DMS 273 treated with DMSO at 0.1 percent for 48 hours (cell line): ENCODE measurements at places on chromosomes 5 and 9.

GRCh38 chr5:38575476-38575875, 19.0 kb upstream of the LIFR start:
- no peak for DNase-seq

DNA sequence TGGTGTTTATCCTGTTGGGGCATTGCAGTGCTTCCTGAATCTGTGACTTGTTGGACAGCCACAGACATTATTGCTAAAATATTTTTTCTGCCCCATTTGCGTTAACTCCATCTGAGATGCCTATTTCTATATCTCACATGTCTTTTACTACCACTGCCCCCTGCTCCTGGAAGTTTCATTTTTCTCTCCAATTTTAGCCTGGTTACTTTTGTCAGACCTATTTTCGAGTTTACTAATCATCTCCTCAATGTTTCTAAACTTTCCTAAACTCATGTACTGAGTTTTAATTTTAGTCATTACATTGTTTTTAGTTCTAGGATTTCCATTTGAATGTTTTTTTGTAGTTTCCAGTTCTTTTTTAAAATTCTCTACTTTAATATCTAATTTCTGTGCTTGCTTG, 17.6 kb downstream of the HAPLN1 start:
- DNase-seq, result no peak

DNA sequence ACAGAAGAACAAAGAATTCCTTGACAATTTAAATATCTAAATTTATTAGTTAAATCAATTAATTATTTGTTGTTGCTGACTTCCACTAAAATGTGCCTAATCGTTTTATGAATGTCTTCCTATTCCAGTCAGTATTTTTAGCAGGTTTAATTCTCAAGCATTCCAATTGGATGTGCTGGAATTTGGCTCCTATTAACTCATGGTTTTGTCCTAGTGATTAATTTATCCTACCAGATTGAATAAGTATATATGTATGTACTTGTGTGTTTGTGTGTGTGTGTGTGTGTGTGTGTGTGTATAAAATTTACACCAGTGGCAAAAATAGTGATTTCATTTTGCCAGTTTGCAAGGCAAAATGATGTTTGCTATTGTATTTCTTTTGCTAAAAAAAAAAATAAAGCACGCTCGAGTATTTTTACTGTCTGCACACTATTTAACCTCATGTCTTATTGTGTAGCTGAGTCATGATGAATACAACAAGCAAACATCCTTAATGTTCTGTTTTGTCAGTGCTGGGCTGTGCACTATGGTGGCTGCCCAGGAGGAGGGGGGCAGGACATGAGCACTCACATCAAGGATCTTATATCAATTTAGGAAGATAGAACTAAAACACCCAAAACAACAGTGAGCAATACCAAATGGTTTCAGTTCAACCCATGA, 375.5 kb downstream of the PDE4D start:
- DNase-seq, result no peak

DNA sequence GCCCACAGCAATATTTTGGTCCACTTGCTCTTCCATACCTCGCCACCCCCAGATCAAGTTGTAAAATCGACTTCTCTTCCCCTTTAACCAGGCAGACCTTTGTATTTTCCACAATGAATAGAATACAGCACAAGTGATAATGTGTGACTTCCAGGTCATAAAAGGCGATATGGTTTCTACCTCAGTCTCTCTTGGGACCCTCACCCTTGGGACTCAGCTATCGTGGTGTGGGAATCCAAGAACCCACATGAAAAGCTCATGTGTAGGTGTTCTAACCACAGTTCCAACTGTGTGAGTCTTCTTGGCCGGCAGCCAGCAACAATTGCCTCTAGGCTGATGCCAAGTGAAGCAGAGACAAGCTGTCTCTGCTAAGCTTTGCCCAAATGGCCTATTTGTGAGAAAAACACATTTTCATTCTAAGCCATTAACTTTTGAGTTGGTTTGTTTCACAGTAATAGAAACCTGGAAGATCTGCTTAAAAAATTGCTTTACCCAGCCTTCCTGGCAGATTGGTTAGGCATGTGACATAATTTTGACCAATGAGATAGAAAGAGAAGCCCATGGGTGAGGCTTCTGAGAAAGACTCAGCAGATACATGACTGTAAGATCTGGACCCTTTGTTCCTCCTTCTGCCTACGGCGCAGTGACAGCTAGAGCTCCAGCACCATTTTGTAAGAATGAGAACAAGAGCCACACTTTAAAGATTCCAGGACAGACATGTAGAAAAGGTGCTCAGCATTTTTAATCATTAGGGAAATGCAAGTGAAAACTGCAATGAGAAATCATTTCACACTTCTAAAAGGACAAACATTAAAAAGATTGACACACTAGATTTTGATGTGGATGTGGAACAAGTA, 18.3 kb upstream of the MLLT3 start:
- DNase-seq, result peak; percentile 78

- DNase-seq, result no peak
Measured at GRCh38 chr9:111253742-111254437, 76.1 kb downstream of the OR2K2 start.

- no peak for DNase-seq
Measured at GRCh38 chr9:135086597-135087488, 625 bp upstream of the OLFM1 start.

DNA sequence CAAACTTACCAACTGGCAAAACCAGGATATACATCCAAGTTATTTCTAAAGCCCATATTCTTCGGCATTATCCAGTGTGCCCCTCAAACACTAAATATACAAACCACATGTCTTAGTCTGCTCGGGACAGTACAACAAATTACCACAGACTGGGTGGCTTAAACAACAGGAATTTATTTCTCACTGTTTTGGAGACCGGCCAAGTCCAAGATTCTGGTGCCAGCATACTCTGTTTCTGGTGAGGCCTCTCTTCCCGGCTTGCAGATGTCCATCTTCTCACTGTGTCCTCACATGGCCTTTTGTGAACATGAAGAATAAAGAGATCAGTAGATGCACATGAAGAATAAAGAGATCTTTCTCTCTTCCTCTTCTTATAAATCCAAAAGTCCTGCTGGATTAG, 12.9 kb upstream of the SLCO6A1 start:
- peak; percentile 74 for DNase-seq

- no peak for DNase-seq
Measured at GRCh38 chr9:133771486-133772482, 33.6 kb upstream of the SARDH start.

DNA sequence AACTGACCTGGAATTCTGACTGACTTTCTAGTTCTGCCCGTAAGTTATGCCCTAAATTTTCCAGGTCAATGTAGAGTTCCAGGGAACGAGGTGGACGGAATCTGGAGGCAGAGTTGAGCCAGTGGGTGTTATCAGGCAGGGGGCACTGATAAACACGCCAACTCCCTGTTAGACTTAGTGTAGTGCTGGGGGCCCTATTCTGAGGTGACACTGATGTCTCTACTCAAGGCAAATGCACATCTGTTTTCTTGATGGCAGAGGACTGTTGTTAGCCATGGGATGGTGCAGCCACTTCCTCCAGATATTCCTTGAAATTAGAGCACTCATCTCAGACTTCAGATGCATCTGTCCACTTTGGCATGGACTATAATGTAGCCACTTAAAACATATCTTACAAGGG, 83.5 kb downstream of the C9orf152 start:
- DNase-seq, result no peak

GRCh38 chr5:133034064-133034463, 7.7 kb upstream of the ZCCHC10 start:
- DNase-seq, result no peak
